HT-29 (cell line): ENCODE measurements at places on chromosomes 4 and X.

- DNase-seq, result no peak
Observed at GRCh38 chr4:94758700-94759399, 1.1 kb downstream of the BMPR1B start.

DNA sequence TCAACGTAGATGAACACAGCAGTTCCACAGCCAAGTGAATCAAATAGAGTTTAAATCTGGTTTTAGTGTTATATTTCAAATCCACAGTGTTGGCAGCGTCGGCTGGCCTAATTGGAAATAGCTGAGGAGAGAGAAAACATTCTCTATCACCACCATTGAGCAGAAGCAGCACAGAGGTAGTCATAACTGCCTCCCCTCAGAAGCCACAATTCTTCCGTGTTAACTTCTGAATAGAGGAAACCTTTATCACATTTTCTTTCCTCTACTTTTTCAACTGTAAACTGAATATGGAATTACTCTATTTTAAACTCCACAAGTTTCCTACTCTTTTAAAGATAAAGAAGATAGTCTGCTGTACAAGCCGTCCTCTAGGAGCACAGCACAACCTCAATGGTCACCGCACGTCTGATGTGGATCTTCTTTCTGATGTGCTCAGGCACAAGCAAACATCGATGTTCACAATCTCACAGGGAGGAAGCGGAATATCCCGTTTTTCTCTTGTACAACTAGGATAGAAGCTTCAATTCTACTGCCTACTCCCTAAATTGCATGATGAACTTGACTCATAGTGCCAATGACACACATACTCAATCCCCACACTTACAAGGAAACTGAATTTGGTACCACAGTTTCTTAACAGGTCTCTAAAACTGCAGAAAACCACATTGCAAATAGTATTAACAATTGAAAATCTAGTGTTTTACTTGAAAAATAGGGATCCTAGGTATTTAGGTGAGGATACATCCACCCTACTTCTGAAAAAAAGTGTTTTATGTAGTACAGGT is 217.8 kb upstream of the ETNPPL start:
- DNase-seq, result no peak

DNA sequence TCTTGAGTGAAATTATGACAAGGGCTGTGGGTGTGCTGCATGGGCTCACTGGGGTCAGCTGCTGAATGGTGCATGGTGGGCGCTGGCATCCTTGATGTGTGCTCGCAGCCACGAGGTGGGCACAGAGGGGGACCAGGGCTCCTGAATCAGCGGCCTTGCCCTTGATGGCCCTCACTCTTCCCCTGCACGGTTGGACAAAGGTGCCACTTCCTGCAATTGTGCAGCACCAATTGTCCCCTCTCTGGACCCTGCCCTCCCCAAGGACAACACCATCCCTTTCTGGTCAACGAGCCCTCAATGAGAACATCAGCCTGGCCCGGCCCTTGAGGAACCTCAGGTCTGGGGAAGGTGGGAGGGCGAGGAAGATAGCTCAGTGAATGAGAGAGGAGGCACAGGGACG is 16.1 kb downstream of the ABLIM2 start:
- no peak for DNase-seq

DNA sequence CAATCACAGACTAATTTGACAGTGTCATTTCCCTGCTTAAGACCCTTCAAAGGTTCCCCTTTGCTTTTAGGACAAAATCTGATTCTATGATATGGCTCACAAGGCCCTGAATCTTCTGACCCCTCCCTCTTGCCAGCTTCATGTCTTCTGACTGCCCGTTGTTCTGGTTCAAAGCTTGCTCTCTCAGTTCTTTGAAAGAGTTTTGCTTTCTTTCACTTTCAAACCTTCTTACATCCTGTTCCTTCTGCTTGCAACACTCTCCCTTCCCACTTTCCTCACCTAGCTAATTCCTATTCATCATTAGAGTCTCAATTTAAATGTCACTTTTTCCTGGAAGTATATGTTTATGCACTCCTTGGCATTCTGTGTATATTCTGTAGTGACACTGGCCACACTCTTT is 299.2 kb downstream of the IDS start:
- DNase-seq, result no peak

- no peak for DNase-seq
Observed at GRCh38 chrX:137858106-137858505, 292.2 kb downstream of the ZIC3 start.

GRCh38 chr4:135548711-135549110 is 1347.1 kb upstream of the PABPC4L start:
- DNase-seq, result no peak

DNA sequence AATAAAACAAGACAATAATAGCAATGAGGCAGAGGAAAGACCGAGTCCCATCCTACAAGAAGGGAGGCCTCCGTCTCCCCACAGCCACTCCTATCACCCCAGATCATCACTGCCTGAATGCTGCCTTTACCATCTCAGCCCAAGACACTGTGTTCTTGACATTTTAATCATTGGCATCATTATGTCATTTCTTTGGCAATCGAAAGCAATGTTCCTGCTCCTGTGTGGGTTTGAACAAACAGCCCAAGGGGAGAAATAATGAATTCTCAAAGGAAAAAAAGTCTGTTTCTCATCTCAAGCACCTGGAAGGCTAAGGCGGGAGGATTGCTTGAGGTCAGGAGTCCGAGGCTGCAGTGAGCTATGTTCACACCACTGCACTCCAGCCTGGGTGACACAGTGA is 73.0 kb upstream of the ACSL1 start:
- DNase-seq, result no peak

GRCh38 chr4:163958751-163959150 is 464.3 kb downstream of the TMA16 start:
- DNase-seq, result no peak

DNA sequence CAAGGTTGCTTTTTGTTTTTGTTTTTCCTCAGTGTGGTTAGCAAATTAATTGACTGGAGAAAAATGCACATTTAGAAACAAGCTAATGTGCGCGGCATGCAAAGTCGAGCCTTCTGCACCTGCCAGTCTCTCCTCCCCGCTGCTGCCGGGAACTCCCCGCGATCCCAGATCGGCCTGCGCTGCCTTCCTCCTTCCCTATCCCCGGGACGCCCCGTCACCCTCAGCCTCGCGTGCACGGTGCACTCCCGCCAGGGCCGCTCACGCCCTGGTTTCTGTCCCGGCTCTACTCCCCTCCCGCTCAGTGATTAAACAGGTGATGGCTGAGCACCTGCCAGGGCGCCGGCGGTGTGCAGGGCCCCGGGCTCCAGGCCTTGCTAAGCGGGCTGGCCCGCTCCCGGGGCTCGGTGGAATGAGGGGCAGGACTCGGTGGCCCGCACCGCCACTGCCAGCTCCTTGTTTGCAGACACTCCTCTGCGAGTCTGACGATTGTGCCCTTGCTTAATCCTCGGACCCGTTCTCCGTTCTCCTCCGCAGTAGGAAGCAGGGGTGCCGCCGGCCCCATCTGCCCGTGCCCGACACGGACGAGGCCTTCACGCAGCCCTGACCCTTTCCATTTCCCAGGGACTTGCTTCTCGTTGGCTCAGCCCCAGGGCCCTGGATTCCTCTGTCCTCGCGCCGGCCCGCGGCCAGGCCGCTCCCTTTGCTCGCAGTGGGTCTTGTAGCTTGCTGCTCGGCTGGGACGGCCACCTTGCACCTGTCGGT is 143.4 kb downstream of the TRIML1 start:
- DNase-seq, result no peak

DNA sequence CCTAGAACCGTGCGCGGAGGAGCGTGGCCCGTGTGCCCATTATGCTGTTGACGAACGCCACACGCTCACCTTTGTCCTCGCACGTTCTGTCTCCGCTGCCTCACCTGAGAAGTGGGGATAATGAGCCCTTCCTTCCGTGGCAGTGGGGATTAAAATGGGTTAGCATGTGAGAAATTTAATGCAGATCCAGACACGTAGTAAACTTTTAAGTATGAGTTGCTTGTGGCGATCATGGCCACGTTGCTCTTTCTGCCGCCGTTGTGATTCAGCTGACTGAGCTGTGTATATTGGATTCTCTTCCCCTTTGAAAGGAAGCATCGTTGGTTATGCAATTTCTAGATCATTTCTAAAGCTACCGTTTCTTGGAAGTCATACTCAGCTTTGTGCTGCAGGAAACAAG is 16.5 kb downstream of the TBC1D14 start:
- DNase-seq, result no peak

DNA sequence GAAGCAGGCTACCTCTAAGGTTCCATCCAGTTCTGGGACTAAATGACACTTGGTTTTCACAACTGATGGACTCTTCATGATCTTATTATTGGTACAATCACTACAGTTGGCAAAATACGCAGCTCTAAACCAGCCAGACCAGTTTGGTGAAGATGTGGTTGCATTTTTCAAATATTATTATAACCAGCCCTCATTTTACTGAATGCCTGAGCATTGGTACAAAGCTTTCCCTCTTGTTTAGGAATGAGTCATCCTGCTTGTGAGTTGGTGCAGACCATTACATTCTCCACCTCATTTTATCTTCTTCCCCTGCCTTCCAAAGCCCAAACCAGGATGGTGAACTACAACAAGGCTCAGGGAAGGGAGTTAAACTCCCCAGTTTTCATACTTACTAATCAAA is 223.1 kb downstream of the KDR start:
- DNase-seq, result peak; percentile 59

DNA sequence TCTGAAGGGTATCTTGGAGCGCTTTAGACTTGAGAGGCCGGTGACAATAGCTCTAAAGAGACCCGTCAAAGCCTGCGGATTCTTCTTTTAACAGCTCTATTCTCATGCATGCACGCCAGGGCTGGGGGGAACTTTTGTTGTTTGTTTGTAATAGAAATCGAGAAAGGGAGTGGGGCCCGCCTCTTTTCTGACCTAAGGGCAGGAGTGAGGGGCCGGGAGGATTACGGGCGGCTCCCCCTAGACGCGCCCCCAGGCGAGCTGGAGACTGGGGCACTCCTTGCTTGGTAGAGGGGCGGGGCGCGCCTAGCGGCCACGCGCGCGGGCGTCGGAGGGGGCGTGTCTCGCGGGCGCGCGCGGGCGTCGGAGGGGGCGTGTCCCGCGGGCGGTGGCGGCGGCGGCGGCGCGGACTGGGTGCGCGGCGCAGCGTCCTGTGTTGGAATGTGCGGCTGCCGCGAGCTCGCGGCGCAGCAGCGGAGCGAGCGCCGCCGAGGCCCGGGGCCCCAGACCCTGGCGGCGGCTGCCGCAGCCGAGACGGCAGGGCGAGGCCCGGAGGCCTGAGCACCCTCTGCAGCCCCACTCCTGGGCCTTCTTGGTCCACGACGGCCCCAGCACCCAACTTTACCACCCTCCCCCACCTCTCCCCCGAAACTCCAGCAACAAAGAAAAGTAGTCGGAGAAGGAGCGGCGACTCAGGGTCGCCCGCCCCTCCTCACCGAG is at the start of gene REST:
Gene REST (plus strand): TSS at position 412 of the 717 bp plus-strand sequence. CDS start 2,739 bp downstream, outside the sequence.
- DNase-seq, result peak; percentile 63

DNA sequence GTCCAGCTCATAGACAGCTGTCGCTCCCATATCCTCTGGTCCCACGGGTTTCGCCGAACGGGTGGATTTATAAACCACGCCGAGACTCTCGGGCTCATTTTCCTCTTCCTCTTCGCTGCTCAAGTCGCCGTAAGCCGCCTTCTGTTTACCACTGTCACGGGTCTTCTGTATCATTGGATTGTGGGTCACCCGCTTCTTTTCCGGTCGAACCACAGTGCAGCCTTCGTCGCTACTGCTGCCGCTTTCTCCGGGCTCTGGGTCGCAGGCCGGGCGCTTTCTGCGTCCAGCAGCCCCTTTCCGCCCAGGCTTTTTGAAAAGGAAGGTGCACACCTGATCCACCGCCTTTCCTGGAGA is 311 bp downstream of the RNF113A start:
- peak; percentile 31 for DNase-seq

- DNase-seq, result no peak
Observed at GRCh38 chr4:38273407-38273806, 313.2 kb downstream of the PTTG2 start.

DNA sequence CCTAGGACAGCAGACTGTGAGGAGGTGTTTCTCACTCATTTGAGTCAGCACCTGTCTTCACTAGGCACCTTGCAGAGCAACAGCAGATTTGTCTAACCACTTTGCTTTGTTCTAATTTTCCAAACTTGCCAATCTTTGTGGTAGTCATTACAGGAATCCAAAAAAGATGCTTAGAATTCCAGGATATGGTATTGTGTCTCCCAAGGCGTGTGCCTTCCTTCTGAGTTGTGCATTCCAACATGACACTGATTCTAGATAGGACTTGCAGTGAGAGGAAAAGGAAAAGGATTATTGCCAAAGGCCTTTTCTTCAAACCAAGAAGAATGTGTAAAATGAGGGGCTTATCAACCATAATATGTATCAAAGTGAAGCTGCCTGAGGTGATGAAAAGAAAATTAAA is 126.2 kb downstream of the MAPK10 start:
- DNase-seq, result no peak

GRCh38 chrX:106168107-106168506 is at the start of gene PWWP3B:
Gene PWWP3B (plus strand): TSS chrX:106168305. CDS start chrX:106205433, 37,128 bp downstream.
- no peak for DNase-seq

DNA sequence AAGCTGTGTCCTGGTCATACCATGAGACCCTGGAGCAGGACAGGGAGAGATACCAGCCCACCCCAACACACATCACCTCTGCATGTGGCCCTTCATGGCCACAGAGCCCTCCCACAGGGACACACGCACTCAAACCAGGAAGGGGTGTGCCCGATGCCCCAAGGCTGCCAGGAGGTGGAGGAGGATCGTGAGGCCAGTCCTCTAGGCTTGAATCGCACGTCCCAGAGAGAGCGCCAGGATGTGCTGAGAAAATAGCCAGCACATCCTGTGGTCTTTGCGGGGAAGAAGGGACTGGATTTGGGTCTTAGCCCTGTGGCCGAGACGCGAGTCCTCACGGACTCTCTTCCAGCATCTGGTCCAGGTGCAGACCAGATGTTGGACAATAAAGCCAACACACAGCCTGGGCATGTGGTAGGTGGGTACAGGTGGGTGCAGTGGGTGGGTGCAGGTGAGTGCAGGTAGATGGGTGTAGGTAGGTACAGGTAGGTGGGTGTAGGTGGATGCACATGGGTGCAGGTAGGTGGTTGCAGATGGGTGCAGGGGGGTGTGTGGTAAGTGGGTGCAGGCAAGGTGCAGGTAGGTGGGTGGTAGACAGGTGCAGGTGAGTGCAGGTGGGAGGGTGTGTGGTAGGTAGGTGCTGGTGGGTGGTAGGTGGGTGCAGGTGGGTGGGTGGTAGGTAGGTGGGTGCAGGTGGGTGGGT is 94.3 kb upstream of the AFAP1 start:
- DNase-seq, result no peak

- DNase-seq, result no peak
Observed at GRCh38 chr4:108700081-108700757, 49.8 kb downstream of the OSTC start.
